Aorta (tissue), 5 donors: ENCODE measurements at places on chromosomes 6 and 20. TPM values are rescaled to one million over a fixed set of nuclear protein-coding genes. Genes with fewer than 3 reads are reported as not detected.

PRSS35 gene
- 4.7 TPM for total RNA-seq

STMND1 gene
- not detected for total RNA-seq

SERINC3 gene
- 131 TPM for total RNA-seq

SLC4A11 gene
- 0.29 TPM for total RNA-seq

ITPA gene
- 31.1 TPM for total RNA-seq

SIRPD gene
- 0.30 TPM for total RNA-seq

ABHD16A gene
- total RNA-seq, result 48.1 TPM

MCHR2 gene
- not detected for total RNA-seq

ZSCAN16 gene
- total RNA-seq, result 5.0 TPM

ANKRD66 gene
- total RNA-seq, result not detected

ZSWIM3 gene
- 4.5 TPM for total RNA-seq

FBXO9 gene
- 86.5 TPM for total RNA-seq

AGPAT4 gene
- total RNA-seq, result 17.7 TPM

SOX12 gene
- 6.1 TPM for total RNA-seq

BNIP5 gene
- not detected for total RNA-seq

C2 gene
- total RNA-seq, result 20.8 TPM

SERPINB6 gene
- 132 TPM for total RNA-seq

ENPP1 gene
- total RNA-seq, result 20.2 TPM

SCRT2 gene
- total RNA-seq, result not detected

SPEF1 gene
- total RNA-seq, result not detected

GHRH gene
- not detected for total RNA-seq

EFCAB8 gene
- total RNA-seq, result 0.81 TPM

TMX4 gene
- 54.2 TPM for total RNA-seq

NKAIN4 gene
- total RNA-seq, result not detected

IPCEF1 gene
- total RNA-seq, result 4.7 TPM

PRL gene
- not detected for total RNA-seq

RIPOR3 gene
- total RNA-seq, result 3.4 TPM

UNC5CL gene
- 0.75 TPM for total RNA-seq

COL11A2 gene
- total RNA-seq, result 1.7 TPM

RNF217 gene
- 79.5 TPM for total RNA-seq

DACT2 gene
- not detected for total RNA-seq

PLG gene
- not detected for total RNA-seq

TULP4 gene
- total RNA-seq, result 86.1 TPM

BPI gene
- total RNA-seq, result 0.51 TPM

MOG gene
- not detected for total RNA-seq

RIPPLY2 gene
- total RNA-seq, result not detected

BHLHE23 gene
- total RNA-seq, result not detected

TENT5A gene
- 25.5 TPM for total RNA-seq

SYTL3 gene
- total RNA-seq, result 3.9 TPM

FRS3 gene
- 3.7 TPM for total RNA-seq

TNFRSF21 gene
- 4.5 TPM for total RNA-seq

SLC22A7 gene
- total RNA-seq, result not detected

MLIP gene
- 2.2 TPM for total RNA-seq

DUSP15 gene
- 2.4 TPM for total RNA-seq

RAB44 gene
- 0.29 TPM for total RNA-seq

ORC3 gene
- total RNA-seq, result 16.5 TPM

CPXM1 gene
- total RNA-seq, result 3.4 TPM

ISM1 gene
- total RNA-seq, result 42.9 TPM

CD109 gene
- total RNA-seq, result 29.8 TPM

LTV1 gene
- 16.7 TPM for total RNA-seq

DNAH8 gene
- total RNA-seq, result 0.03 TPM

SLC22A2 gene
- 1.1 TPM for total RNA-seq

PHACTR1 gene
- total RNA-seq, result 33.9 TPM

HLA-DOB gene
- 0.62 TPM for total RNA-seq

VNN1 gene
- total RNA-seq, result 1.8 TPM

KIF16B gene
- 20.6 TPM for total RNA-seq
